ENCODE measurements at places on chromosomes 4 and X.

DNA sequence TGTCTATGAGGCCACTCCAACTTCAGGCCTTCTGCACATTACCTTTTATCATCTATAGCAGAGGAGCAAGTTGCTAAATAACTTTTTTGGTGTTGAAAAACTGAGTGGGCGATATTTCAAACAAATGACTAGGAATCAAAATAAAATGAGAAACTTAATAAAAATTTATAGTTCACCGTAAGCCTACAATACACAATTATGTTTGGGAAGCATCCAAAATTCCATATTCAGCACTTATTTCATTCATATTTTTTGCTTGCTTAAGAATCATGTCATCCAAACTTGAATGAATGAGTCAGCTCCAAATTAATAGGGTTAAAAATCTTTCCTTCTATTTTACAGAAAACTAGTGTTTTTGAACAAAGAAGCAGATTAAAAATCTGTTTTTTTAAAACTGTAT, 119.1 kb downstream of the SH3RF1 start:
- DNase-seq, result no peak

DNA sequence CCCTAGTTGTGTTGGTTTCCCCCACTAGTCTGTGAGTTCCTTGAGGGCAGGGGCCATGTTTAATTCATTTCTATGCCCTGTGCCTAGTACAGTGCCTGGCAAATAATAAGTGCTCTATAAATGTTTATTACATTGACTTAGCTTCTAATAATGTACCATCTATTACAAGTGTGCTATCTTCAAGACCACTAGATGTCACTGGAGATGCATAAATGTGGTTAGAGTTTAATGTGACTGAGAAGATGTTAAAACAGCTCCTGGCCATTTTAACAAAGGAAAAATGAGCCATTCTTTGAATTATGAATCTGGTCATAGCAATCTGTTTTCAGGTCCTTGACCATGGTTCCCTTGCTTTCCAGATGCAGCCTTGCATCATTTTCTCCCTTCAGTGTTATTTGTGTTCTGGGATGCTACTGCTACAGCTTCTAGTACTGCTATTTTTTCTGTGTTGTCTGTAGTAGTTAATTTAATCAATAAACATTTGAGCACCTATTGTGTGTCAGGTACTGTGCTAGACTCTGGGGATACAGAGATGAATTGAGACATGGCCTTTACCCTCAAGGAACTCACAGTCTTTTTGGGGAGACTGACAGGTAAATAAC, 43.2 kb downstream of the SLC9A6 start:
- DNase-seq, result no peak

DNA sequence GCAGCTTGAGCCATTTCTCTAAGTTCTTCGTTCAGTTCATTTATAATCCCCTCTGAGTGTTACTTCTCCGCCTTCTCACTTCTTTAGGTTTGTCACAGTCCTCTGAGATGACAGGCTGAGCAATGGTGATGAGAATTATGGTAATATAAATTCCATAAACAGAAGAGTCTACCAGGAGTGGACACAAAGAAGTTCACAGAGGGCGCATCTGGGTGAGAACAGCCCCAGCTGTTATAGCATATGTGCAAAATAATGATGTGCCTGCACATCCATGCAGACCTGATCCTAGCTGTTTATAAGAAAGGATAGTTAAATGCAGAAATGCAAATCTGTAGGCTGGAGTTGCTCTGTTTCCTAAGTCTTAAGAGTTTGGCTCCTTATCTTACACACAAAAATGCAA, 377.5 kb downstream of the KCNIP4 start:
- DNase-seq, result no peak

GRCh38 chrX:153381684-153382532, 19.2 kb downstream of the PNMA6E start:
- no peak for DNase-seq

DNA sequence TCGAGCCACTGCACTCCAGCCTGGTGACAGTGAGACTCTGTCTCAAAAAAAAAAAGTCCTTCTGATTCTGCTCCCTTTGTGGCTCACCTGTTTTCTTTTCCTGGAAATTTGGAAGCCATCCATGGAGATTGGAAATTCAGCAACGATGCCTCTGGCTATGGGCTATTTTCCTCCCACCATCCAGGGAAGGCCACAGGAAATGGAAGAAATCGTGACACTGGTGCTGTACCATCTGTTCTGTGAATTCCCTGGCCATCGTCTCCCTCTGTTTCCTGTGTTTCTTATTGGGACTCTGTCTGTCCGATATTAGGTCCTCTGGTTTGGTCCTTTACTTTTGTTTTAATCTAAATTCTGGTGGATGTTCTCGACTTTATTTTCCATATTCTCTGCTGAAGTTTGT, 29.4 kb upstream of the ADRA2C start:
- no peak for DNase-seq

DNA sequence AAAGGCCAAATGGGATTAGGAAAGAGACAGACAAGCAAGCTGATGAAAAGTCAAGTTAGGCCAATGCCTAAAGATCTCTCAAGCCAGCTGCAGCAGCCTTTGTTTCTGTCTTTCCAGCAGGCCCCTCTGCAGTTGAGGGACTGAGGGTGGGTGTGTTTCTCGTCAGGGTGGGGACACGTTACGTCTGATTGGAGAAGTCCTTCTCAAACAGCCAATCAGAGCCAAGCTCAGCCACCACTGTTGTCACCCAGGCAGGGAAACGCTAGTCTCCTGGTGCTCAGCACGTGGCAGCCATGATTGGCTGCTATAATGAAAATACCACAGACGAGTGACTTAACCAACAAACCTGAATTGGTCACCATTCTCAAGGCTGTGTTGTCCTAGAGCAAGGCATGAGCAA, 177.1 kb upstream of the LCORL start:
- DNase-seq, result no peak

GRCh38 chrX:136608295-136608933, 39.5 kb upstream of the CD40LG start:
- peak; percentile 42 for DNase-seq

DNA sequence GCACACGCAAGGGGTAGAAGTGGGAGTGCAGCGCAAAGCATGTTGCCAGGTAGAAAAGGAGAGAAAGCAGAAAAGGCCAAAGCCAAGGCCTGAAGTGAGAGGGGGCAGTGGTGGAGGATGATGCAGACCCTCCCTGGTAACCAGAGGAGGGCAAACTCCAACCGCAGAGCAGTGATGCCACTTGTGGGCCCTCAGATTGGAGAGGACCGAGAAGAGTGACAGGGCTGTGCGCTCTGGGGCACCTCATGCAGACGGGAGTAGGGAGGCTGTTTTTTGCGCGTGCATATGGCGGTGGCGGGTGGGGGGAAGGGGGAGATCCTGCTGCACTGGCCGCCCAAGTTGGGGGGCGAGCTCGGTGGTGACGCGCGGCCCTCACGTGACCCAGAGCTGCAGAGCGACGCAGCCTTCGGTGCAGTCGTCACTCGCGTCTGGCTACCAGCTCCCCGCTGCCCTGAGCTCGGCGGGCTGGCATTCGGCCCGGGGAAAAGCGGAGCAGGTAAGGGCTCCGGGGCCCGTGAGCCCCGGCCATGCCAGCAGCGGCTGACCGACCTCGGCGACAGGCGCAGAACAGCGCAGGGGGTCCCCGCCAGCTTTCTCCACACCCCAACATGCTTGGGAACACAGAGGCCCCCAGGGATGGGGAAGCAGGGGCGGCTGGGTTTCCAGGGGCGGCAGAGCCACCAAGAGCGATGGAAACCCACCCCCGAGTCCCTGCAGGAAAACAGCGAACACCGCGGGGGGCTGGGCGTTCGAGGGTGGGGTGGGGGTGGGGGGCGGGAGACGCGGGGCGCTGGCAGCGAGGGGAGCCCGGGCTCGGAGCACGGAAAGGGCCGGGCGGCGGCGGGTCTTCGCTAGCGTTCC, at the start of gene BEX3:
BEX3 (plus strand) TSS at position 421 of the 861 bp plus-strand sequence. CDS start 984 bp downstream, outside the sequence.
- peak; percentile 16 for DNase-seq

DNA sequence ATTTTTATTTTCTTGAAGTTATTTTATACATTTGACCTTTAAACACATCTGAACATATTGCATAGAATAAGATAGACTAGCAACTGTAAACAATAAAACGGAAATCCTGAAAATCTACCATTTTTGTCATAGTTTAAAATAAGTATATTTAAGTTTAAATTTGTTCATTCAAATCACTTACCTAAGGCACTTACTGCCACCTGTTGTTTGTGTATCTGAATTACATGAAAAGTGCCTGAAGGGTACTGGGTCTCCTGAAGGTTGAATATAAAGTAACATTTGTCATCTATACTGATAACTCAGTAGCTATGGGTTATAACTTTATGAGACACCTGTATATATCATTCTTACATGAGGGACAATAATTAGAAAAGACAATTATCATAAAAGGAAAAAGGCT, 38.6 kb downstream of the TRPC5 start:
- no peak for DNase-seq

DNA sequence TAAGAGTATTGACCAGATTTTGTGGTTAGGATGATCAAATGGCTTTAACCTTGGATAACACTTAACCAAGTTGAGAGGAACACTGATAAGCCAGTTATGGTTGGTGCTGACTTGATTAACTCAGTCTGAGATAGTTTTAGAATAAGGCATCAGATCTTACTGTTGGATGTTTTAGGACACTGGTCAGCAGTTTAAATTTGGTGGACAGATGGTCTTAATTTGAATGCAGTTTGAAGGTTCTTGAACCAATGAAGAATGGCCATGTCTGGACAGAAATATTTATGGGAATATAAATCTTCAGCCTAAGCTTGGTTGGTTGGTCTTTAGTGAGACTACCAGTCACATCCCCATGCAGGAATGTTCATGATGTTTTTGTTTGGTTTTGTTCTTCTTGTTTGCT, 2.6 kb upstream of the GIMD1 start:
- no peak for DNase-seq

GRCh38 chrX:2710041-2710840, 19.1 kb downstream of the CD99 start:
- DNase-seq, result no peak

DNA sequence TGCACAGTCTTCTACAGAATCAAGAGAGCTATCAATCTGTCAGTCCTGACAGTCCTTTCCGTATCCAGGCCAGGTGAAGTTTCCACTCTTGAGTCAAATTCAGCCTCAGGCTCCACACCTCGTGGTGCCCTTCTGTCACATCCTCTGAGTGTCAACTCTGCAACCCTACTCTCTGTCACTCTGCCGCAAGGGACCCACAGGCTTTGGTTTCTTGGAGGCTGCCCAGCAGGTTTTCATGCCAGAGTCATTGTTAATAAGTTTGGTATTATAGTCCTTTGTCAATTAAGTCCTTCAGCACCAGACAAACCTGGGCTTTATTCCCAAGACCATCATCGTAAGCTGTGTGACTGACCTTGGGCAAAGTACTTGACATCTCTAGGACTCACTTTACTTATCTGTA, 83.4 kb upstream of the KLHL13 start:
- DNase-seq, result no peak

GRCh38 chr4:147509386-147509785, 28.5 kb downstream of the EDNRA start:
- no peak for DNase-seq

GRCh38 chr4:8591626-8592365, 769 bp upstream of the CPZ start:
- no peak for DNase-seq

DNA sequence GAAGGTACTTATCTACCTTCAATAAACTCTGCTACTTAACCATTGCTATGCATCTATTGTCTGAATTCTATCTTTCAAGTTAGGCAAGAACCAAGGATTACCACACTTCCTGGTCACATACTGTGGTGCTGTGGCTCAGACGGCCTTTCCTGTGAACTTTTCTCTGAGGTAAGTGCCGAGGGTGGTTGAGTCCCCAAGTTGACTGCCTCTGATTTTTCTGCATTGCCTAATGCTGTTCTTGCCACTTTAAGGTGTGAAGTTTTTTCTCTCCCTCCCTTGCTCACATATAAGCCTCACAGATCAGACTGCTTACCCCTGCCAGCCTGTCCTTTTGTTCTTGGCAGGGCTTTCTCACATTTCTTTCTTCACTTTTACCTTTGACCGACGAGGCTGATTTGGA, 348.0 kb upstream of the POU3F4 start:
- no peak for DNase-seq

DNA sequence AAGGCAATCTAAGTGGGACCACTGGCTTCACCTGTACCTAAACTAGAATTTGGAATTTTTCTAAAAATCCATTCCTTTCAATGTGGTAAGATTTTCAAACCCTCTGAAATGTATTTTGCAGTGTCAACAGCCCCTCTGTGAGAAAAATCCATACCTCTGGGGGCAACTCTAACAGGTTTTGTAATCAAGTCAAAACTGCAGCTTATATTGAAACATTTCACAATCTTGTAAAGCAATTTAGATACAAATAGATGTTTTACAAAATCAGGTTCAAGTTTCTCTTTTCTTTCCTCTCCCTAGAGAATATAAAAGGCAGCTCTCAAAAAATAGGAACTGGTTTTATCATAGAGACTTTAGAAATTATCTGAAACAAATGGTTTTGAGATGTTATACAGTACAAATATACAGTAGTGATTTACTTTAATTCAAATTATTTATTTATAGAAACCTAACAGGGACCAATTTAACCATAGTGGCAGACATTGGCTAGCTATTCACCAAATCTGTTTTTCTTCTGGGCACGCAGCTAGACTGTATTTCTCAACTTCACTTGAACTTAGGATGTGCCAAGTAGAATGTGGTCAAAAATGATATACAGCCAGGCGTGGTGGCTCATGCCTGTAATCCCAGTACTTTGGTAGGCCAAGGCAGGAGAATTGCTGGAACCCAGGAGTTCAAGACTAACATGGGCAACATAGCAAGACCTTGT, 36.3 kb upstream of the SPINK2 start:
- no peak for DNase-seq

GRCh38 chrX:53305996-53306937, 24.9 kb upstream of the IQSEC2 start:
- DNase-seq, result no peak

DNA sequence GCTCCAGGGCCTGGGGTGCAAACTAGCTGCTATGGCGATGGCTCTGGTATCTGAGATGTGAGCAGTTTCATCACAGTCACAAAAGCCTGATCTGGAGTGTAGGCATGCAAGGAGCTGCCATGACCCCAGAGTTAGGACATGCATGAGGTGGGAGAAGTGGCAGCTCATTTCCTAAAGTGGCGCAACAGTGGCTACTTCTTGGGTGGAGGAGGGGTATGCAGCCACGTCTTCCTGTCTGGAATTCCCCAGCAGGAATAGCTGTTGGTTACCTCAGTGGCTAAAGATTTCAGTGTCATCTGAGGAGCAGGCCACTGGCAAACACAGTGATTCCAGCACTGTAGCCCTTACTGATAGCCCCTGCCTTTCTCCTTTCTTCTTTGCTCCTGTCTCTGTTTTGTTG, 1382.5 kb downstream of the C4orf33 start:
- no peak for DNase-seq

DNA sequence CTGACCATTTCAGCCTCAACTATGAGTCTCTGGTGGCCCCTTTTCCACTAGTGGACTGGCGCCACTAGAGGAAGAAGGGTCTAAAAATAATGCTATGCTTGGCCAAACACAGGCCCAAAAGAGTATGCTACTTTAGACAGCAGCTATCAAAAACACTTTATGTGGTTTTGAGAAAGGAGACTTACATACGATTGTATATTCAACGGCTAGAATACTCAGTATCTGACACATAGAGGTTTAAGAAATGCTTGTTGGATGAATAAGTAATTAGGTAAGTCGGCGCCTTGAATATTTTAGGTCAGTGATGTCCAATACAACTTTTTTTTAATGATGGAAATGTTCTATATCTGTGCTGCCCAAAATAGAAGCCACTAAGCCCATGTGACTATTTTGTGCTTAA, 25.7 kb upstream of the TMPRSS11A start:
- no peak for DNase-seq
